ENCODE measurements at places on chromosomes 1 and 21.

DNA sequence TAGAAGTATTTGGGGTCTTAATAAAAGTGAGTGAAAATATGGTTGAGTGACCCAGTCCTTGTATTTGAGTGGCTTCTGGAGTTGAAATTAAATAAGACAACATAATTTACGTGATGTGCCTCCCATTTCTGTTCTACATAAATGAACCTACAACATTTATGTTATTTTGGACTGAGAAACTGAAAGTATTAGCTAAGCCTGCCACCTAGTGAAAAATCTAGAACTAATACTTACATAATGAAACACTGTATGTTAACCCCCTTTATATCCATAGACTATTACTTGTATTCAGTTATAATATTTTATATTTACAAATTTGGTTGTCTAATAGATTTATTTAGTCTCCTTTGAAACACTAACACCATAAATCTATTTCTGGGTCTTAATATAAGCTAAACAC lies 298.9 kb downstream of the KCNT2 start:
- DNase-seq: peak; percentile 17

- DNase-seq: no peak
Measured at GRCh38 chr1:154318386-154318785, 2.5 kb upstream of the AQP10 start.

GRCh38 chr1:25804244-25804963 lies 4.4 kb downstream of the SELENON start:
- no peak for DNase-seq

DNA sequence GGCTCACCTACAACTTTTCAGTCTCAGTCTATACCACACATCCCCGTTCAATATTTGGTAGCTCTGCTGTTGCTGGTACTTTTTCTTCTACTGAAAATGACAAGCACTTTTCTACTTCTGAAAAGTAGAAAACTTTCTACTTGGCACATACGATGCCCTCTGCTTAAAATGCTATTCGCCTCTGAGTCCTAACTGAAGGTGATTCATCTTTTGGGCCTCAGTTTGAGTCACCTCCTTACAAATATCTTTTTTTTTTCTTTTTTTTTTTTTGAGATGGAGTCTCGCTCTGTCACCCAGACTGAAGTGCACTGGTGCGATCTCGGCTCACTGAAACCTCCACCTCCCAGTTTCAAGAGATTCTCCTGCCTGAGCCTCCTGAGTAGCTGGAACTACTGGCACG lies 136.0 kb upstream of the CYYR1 start:
- no peak for DNase-seq

DNA sequence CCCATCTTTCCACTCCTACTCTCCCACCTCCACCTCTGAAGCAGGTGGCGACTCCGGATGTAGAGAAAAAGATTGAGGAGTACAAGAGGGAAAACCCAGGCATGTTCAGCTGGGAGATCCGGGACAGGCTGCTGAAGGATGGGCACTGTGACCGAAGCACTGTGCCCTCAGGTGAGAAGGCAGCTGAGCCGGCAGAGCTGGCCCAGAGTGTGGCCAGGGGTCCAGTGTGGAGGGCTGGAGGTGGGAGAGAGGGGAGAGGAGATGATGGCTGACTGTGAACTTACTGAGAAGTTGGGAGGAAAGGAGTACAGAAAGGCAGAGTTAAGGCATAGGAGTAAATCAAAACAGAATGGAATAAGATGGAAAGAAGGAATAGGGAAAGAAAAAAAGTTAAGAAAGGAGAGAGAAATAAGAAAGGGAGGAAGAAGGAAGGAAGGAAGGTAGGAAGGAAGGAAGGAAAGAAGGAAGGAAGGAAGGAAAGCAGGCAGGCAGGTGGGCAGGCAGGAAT lies 4.5 kb downstream of the PAX7 start:
- no peak for DNase-seq

DNA sequence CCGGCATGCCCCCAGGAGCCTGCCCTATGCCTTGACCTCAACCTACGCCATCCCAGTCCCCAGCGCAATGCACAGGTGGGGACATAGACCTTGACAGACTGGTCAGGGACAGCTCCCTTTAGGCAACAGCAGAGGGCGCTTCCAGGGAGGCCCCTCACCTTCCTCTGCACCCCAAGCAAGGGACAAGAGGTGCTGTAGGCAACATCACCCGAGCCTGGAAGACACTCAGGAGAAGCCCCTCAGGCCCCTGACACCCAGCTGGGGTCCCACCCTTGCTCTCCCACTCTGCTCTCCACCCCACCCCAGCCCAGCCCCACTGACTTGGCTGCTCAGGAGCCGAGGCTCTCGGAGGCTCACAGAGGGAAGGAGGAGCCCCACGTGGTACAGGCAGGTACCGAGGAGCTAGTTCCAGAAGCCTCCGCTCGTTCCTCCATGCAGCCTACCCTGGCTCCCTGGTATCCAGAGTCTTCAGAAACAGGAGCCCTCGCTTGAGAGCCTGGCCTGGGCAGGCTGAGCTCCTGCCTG lies 2.4 kb upstream of the WNT3A start:
- no peak for DNase-seq

DNA sequence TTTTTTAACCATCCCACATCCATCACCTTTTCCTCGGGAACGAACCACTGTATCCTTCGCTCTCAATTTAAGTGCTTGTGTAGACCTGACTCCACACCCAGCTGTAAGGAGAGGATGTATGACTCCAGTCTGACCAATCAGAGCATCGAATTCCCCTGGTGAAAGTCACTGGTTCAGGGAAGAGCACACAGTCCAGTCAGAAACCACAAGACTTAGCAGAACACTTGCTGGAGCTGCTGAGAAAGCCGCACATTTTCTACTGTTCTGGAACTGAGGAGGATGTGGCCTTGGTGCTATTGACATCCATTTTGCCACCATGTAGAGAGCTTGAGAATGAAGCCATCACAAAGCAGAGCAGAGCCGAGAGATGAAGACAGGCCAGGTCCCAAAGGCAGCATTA lies 59.9 kb upstream of the CNN3 start:
- DNase-seq: no peak

- no peak for DNase-seq
Measured at GRCh38 chr21:26449161-26449560, 123.9 kb downstream of the CYYR1 start.

DNA sequence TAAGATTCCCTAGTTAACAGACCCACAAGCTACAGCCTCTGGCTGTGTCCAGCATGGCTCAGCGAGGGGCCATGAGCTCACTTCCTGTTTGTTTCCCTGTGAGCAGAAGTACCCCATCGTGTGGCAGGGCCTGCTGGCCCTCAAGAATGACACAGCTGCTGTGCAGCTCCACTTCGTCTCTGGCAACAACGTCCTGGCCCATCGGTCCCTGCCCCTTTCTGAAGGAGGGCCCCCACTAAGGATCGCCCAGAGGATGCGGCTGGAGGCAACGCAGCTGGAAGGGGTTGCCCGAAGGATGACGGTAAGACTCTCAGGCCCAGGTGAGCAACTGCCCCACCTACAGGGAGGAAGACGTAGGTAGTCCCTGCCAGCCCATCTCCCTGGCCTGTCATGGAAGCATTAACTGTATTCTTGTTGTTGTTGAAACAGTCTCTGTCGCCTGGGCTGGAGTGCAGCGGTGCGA lies 38.2 kb downstream of the ZBTB17 start:
- DNase-seq: no peak

DNA sequence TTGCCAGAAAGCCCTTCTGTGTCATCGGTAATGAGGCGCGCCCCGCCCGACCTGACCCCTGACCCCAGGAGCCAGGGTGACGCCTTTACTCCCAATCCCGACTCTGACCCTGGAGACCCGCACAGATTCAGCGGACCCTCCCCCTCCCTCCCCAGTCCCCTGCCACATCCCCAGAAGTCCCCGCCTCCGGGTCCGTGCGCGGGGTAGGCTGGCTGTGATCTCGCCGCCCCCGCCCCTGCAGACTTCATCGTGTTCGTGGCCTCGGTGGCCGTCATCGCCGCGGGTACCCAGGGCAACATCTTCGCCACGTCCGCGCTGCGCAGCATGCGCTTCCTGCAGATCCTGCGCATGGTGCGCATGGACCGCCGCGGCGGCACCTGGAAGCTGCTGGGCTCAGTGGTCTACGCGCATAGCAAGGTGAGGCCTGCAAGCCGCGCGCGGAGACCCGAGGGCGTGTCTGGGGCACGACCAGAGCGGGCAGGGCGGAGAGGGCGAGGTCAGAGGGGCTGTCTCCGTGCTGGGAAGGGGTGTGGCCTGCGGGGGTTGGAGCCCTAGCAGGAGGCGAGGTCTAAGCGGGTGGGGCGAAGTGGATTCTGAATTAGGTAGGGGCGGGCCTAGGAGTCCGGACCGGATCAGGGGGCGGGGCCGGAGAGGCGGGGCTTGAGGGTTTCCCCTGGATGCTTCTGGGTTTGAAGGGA lies 34.8 kb downstream of the KCNQ4 start:
- peak; percentile 83 for DNase-seq

DNA sequence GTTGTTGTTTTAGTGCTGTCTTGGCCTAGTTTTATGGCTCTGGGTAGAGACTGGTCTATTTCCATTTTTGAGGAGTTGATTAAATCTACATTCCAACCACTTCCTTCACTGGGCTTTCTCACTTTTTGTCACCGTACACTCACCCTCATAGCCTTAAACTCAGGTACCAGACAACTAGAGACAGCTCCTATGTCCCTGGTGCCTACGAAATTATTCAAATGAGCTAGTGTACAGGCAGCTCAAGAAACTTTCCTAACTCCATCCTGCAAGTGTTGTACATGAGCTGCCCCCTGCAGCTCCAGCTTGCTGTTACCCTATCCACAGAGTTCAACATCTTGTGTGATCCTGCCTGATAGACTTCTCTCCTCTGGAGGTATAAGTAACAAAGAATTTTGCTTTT lies 704.8 kb upstream of the RGS18 start:
- DNase-seq: no peak

- DNase-seq: no peak
Measured at GRCh38 chr1:6244401-6245049, 546 bp downstream of the HES3 start.

GRCh38 chr1:63813829-63814277 lies 40.0 kb downstream of the ROR1 start:
- no peak for DNase-seq

DNA sequence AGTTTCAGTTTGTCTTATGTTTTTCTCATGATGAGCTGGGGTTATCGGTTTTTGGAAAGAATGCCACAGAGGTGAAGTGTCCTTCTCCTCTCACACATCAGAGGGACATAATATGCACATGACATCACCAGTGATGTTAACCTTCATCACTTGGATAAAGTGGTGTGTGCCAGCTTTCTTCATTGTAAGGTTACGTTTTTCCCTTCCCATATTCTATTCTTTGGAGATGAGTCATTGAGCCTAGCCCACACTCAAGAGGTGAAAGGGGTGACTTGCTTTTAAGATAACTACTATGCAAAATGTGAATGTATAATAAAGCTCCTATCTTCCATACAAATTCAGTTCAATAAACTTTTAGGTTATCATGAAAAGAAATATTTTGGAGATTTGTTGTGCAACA lies 36.7 kb upstream of the MAGI3 start:
- DNase-seq: no peak

- no peak for DNase-seq
Measured at GRCh38 chr1:230232371-230232771, 165.3 kb downstream of the GALNT2 start.

DNA sequence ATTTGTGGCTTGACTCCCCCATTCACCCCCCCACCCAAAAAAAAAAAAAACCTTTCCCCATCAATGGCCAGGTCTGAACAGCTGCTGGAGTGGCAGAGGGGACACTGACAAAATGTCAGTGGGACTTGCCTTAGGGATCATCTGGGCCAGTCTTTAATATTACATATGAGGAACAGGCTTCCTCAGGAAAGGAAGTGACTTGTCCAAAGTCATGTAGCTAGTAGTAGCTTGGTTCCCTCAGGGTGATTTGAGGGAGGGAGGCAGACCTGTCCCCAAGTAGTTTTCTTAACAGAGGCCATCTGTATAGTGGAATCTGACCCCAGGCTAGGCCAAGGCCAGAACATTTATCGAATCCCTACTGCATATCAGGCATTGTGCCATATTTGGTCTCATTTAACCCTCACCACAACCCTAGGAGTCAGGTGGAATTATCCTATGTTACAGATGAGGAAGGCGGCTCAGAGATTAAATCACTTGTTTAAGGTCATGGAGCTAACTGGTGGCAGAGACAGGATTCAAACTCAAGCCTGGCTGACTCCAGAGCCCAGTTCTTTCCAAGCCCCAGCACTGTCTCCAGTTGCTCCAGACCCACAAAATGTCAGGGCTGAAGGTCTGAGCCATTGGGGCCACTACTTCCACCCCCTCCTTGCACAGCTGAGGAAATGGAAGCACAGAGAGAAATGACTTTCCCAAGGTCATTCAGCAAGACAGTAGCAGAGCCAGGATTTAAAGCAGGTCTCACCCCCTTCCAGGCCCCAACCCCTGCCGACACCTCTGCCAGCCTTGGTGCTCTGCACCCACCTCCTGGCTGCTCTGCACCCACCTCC lies 10.4 kb downstream of the ZBTB7B start:
- DNase-seq: no peak

- no peak for DNase-seq
Measured at GRCh38 chr1:69121723-69122122, 446.0 kb upstream of the LRRC7 start.

- no peak for DNase-seq
Measured at GRCh38 chr1:159067699-159068621, 8.6 kb downstream of the AIM2 start.

GRCh38 chr1:25641931-25642573 lies 25.5 kb downstream of the MAN1C1 start:
- no peak for DNase-seq

- DNase-seq: no peak
Measured at GRCh38 chr1:156922986-156923669, 2.7 kb downstream of the LRRC71 start.

DNA sequence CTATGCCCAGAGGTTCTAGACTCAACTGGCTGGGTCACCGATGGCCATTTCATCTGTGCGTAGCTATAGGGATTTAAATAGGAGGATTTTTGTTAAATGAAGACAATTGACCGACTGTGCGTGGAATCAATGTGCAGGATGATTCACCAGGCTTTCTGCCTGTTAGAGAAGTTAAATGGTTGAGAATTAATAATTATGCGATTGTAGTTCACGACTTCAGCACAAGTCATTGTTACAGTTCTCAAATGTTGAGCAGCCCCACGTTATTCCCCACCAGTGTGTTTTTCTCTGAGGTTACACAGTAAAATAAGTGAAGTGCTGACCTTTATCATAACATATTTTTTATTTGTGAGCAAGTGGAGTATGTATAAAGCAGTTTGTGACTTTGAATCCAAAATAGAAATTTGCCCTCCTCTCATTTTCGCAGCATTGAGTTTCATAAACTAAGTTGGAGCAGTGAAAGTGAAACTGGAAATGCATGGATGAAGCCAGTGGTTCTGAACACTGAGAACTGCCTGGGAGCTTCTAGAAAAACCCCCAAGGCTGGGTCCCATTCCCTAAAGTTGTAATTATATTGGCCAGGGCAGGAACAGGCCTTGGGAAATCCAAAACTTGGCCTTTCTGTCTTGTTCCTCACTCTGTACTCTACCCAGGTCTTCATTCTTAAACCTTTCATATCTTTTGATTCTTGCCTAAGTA lies 102.6 kb downstream of the GALNT2 start:
- no peak for DNase-seq
